CD4-positive, alpha-beta T cell treated with Interleukin-4 for 4 hours (primary cell): ENCODE measurements at places on chromosomes 2 and 18.

DNA sequence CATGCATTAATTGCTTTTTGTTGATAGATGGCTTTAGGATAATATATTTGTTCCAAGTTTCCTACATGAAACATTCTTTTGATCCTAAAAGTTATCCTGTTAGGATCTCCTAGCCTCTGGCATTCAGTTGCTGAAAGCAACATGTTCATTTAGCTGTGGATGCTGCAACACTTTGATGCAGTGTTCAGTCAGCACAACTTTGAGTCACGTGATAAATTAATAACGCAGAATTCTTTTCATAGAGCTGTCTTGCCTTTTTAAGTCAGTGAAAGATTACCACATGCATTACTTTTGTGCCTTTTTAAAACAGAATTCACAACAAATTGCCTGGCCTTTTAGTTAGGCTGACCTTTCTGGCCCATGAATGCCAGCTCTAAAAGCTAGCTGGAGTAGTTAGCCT, 1467.9 kb upstream of the ZEB2 start:
- no peak for DNase-seq

DNA sequence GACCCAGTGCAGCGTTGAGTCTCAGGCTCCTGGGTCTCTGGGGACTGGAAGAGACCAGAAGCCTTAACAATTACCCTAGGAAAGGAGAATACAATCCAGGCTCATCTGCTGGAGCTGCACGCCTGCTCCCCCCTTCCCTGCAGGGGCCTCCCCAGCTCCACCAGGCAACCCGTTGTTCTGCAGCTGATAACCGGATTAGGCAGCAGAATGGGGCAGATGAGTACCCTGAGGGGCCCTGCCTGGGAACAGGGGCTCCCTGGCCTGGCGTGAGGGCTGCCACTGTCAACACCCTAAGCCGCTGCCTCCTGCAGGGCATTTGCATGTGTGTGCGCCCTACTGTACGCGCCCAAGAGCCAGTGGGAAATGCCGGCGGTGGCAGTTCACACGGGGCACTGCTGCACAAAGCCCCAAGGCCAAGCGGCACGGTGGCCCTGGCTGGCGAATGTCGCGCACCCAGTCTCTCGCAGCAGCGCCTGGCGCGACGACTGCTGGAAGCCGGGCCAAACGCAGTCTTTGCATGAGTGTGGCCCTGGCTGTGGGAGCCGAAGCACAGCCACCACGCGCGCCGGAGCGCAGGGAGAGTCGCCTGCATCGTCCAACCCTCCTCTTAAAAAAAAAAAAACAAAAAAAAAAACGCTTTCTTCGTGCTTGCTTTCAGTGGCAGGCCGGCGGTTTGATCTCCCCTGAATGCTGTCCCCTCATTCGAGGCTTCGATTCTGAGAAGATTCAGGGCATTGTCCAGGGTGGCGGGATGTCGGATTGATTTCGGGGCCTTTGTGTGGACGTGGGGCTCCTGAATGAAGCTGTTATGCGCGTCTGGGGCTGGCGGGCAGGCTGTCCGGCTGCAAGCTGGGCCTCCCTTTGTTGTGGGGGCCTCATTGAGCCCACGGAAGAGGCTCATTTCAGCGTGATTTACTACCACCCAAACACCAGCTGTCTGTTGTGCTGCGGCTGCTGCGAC, 63.8 kb downstream of the SETBP1 start:
- DNase-seq = no peak

DNA sequence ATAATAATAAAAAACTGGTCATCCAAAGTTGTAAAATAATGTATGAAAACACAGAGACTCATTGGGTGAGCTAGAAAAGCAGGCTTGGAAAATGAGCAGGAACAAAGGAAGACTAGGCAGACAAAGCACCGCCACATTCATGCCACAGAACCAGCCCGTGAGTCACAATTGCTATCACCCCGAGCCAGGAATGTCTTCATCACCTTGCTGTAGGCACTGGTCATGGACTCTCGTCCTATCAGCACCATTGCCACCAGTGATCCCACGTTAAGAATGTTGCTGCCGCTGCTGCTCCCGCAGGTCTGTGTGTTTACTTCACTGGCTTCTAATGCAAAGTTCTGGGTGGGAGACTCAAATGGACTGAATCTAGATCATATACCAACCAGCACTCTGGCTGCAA, 417.9 kb downstream of the PID1 start:
- DNase-seq = no peak

DNA sequence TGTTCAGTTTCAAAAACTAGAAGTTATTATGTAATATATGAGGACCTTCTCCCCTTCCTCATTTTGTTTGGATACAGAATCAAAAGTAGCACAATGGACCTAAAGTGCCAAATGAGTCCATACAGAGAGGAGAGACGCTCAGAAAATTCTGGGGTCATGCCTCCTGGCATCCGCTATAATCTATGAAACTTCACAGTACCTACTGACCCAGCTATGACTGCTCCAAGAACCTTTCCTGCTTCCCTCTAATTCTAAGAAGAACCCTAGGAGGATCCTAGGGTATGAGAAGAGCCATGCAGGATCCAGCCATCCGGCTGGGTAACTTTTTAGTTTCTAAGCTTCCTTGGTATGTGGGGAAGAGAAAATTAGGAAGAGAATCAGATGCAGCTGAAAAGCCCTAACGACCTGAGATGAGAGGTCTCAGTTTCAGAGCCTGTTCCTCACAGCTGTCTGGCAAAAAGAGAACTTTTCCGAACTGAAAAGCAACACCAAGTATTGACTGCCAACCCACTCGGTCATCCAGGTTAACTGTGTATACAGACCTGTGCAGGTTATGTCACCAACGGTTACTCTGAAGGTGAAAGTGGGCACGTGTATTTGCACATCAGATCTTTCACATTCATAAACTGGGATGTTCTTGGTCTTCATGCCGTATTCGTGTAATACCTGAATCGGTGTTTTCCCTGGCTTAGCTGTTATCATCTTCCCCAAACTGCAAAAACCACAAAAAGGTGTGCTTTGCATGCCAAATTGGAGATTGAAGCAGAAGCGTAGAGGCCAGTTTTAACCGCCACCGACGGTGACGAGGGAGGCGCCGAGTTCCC, 1.1 kb downstream of the PRKRA start:
- peak; percentile 71 for DNase-seq

GRCh38 chr2:112876257-112876970, 34.6 kb upstream of the IL37 start:
- no peak for DNase-seq

GRCh38 chr2:61288070-61288841, 126.3 kb downstream of the C2orf74 start:
- no peak for DNase-seq

- no peak for DNase-seq
Observed at GRCh38 chr2:101030866-101031554, 28.9 kb downstream of the RPL31 start.

DNA sequence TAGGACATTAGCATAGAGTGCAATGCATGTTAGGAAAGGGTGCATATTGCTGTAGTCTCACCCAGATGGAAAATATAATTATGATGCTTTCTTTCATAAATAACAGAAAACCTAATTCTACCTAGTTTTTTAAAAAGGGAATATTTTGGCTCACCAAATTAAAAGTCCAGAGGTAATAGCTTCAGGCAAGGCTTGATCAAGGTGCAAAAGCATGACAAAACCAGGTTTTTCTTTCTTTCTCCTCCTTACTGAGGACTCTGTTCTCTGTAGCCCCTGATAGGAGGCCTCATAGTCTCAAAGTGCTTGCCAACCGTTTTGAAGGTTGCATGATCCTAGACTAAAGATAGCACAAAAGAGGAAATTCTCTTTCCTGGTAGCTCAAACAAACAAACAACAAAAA, 349.9 kb downstream of the CTNNA2 start:
- no peak for DNase-seq

GRCh38 chr2:16604236-16604635, 61.4 kb downstream of the CYRIA start:
- DNase-seq = no peak

DNA sequence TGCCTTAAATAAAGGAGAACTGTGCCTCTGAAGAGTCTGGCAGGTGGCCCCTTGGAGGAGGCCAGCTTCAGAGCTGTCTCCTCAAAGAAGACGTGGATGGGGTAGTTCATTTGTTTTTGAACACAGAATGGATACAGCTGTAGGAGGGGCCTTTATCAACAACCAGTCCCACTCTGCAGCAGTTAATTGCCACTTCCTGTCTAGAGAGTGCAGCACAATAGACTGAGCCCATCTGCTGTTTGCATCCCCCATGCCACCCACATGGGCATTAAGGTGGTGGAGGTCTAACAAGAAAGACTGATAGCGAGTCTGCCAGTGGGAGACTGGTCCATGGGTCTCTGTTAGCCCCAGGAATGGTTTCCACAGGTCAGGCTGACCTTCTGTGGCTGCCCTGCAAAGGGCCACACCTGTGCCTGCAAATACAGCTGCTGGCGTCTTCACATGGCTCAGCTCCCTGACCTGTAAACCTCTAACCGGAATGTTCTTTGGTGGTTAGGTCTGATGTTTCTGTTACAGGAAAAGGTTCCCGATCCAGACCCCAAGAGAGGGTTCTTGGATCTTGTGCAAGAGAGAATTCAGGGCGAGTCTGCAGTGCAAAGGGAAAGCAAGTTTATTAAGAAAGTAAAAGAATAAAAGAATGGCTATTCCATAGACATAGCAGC, 153.3 kb upstream of the ITGA6 start:
- no peak for DNase-seq

DNA sequence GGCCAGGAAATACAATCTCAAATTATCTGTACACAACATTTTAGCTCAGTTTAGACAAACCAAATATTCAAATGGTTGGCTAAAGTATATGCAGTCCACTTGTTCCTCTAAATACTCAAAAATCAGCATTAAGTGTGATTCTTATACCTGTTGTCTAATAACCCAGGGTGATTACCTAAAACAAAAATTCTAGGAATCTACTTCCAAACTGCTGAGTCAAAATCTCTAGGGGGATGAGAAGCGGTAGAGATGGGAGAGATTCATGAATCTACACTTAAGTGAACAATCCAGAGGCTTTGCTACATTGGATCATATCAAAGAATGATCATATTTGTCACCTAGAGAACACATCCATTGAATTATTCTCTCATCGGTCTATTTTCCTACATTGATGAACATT, 420.9 kb upstream of the PKDCC start:
- no peak for DNase-seq

GRCh38 chr2:201915446-201915845, 109.1 kb downstream of the CDK15 start:
- no peak for DNase-seq

DNA sequence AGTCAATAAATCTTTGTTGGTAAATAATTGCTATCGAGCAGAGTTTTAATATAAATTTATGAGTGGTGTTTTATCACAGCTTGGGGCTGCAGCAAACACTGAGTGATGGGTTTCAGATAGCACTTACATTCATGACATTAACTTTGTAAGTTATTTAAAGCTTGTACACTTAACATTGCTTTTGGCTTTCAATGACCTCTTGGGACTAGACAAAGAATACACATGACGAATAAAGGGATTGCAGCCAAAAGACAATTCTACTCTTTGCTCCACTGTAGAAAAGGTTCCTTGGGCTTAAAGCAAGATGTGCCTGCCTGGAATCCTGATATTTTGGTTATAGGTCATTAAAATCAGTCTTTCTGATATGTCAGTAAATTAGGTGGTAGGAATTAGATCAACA, 299.5 kb downstream of the GBX2 start:
- no peak for DNase-seq

DNA sequence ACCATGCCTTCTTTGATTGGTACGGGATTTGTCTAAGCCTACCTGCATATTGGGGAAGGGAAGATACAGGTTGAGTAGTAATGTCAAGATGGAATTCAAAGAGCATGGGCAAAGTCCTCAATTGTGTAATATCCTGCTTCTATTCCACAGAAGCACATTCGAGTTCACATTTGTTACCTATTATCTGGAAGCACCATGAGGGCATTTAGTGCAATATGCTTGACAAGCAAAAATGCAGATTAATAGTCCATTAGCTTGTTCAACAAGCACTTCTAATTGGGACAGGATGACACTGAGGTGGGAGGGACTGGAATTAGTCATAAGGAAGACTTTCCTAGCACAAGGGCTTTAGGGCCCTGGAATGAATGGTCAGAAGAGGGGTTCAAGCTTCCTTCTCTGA, 40.5 kb downstream of the MYO5B start:
- DNase-seq = no peak

- no peak for DNase-seq
Observed at GRCh38 chr2:44928483-44929158, 12.9 kb upstream of the SIX3 start.

GRCh38 chr2:47065771-47066380, 89.2 kb downstream of the STPG4 start:
- DNase-seq = no peak

DNA sequence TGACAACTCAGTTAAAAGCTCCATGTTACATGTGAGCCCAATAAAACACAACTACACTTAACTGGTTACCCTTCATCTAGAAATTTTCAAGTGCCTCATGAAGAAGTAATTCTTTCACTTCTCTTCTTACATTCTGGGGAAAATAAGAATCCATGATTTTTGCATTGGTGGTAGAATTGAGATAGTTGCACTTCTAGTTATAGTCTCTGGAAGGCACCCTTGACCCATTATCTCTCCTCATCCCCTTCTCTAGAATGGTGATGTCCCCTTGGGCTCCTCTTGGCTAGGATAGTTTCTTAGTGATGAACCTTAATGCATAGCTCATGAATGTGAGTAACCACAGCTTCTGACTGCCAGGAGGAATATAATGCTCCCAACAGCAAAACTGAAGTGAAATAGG, 3.6 kb downstream of the LGALSL start:
- DNase-seq = no peak

DNA sequence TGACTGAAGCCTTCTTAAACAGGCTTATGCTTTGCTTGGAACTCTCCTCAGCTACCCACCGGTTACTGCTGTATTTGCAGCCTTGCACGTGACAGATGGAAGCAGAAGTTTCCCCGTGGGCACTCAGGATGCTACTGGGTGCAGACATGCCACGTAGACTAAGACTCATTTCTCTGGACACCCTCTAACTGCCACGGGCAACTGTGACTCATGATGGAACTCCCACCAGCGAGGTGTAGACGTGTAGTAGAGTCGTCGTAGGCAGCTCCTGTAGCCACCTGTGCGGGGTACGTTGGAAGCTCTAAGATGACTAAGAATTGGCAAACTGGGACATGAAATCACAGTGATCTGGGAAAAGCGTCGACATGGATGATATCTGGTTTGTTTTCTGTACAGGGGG, 27.5 kb downstream of the TSHZ1 start:
- DNase-seq = no peak

DNA sequence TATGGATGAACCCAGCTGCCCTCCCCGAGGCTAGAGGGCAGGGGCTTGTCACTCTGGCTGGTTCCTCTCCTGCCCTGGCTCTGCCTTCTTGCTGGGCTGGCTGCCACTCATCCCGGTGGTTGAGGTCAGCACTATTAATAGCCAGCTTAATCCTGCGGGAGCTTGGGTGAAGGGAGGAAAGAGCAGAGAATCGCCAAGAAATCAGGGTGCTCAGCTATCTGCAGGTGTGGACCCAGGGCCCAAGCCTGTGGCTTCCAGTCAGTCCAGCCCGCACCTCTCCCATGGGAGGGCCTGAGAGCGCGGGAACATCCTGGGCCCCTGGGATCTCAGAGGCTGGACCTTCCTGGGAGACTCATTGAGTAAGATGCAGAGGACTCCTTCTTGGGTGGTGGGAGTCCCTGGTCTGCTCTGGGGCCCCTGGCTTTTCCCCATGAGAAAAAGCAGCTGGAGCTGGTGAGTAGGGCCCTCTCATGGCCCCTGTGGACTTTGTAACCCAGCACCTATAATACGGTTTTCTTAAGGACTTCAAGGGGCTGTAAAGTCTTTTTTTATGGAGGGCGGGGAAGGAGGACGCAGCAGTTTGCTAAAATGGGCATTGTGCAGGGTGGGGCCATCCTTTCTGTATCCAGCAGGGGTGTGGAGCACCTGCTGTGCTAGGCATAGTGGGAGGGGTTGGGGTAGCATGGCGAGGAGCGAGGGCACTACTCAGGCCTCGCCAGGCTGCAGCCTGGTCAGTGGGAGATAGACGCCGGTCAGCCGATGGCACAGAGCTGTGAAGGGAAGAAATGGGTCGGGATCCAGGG, 27.4 kb upstream of the CNNM3 start:
- DNase-seq = no peak
